NCI-H2171 (cell line): ENCODE measurements at places on chromosomes 3 and 15.

DNA sequence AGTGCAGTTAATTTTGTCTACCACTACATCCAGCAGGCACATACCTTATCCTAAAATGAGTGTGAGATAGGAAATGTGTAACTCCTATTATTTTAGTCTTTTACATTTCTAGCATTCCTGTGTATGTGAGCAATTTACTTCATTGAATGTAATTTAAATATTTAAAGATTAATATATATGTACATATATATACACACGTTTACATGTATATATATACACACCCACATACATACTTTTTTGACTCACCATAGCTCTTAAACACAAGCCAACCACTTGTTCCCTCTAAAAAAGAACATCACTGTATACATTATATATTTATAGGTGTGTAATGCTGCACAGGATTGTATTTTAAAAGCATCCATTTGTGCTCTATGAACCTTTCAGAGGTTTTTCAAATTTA is 425.6 kb upstream of the NECTIN3 start:
- no peak for DNase-seq

- no peak for DNase-seq
These were observed 46.1 kb downstream of the AAGAB start for GRCh38 chr15:67208396-67208795.

DNA sequence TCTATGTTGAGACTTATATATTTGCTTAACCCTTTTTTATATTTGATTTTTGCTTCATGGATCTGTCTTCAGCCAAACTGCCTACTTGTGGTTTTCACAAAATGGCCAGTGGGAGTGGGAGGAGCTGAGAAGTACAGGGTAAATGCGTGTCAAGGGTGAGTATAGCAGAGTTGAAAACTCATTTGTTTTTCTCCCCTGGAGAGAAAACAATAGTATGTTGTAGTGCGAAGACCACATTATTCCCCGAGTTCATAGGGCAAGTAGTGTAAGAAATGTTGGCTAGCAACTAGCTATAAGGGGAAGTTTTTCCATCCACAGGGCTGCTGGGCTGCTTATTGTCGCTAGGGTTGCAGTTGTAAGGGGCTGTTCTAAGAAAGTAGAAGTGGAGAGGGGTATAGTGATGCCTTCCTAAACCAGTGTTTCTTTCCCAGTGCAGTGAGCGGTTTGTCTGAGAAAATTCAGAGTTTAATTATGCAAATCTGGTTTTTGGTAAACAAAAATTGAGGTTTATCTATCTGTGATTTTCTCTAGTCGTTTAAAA is 153.8 kb upstream of the AZI2 start:
- no peak for DNase-seq

GRCh38 chr3:162534431-162534830 is 1037.8 kb downstream of the OTOL1 start:
- no peak for DNase-seq

DNA sequence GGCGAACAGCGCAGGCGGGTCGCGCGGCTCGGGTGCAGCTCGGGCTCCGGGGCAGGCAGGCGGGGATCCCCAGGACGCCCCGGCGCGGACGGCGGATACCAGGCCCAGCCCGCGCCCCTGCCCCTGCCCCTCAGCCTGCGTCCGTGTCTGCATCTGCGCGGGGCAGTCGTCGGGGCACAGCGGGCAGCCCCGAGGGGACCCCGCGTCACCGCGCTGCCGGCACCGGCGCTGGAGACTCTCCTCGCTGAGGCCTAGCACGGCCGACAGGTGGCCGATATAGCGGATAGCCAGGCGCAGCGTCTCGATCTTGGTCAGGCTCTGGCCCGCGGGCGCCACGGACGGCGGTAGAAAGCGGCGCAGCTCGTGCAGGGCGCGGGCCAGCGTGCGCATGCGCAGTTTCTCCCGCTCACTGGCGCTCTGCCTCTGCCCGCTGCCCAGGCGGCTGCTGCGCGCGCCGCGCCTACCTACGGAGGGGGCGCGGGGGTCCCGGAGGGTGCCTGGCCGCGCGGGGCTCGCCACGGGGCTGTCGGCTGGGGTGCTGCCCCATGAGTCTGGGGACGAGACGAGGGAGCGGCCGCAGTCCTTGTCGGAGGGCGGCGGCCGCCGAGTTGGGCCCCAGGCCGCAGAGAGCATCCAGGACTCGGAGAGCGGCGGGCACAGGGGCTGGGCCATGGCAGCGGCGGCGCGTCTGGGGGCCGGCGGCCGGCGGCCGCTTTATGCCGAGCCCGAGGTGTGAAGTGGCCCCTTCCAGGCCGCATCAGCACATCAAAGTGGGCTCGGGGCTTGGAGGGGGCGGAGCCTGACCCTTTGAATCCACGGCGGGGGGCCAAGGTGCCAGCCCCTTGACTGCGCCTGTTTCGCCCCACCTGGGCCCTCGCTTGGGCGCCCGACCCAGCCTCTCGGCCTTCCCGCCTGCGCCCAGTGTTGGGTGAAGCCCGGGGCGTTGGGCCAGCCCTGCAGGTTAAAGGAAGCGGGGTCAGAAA is at the start of gene MESP1:
TSS of gene MESP1 (minus strand) at position 690 of the 983 bp plus-strand sequence. CDS start at position 672, 18 bp downstream.
- peak; percentile 78 for DNase-seq

- no peak for DNase-seq
These were observed 551.9 kb upstream of the GOLIM4 start for GRCh38 chr3:168647582-168647981.
